ENCODE measurements at places on chromosomes 4 and X.

DNA sequence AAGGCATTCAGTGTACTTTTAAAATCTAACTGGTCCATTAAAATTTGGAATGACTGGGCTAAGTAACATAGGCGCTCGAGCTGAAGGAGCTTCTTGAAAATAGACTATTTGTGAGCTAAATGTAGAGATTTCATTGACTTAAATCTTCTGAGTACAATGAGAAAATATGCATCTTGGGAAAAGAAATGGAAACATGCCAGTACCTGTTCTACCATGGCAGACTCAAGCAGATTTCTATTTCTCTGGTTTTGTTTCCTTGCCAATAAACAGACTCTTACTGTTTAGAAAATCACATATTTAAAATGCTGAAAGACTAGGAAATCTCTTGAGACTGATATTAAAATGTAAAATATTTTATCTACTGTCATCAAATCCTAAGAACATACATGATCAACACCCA, 678.1 kb downstream of the FAT4 start:
- no peak for DNase-seq

DNA sequence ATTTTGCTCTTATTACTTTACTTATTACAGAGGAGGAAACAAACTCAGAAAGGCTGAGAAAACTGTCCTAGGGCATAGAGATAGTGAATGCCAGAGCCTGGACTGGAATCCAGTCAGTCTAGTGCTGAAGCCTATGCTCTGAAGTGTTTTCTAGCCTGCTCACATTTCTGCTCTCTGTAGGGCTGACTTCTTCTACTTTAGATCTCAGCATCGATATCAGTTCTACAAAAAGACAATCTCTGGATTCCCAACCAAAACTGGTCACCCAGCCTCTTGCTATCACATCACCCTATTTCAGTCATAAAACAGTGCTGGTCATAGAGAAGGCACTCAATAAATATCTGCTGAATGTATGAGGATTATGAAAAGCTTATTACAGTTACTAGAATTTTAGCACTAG, 87.2 kb downstream of the FAM13A start:
- DNase-seq, result no peak

DNA sequence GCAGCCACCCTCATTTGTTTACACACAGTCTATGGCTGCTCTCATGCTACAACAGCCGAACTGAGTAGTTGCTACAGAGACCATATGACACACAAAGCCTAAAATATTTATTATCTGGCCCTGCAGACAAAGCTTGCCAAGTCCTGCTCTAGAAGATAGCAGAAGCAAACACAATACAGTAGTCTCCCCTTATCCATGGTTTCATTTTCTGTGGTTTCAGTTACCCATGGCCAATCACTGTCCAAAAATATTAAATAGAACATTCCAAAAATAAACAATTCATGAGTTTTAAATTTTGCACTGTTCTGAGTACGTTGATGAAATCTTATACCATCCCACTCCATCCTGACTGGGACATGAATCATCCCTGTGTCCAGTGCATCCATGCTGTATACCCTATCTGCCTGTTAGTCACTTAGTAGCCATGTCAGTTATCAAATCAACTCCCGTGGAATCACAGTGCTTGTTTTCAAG, 40.2 kb upstream of the ZNF81 start:
- no peak for DNase-seq

DNA sequence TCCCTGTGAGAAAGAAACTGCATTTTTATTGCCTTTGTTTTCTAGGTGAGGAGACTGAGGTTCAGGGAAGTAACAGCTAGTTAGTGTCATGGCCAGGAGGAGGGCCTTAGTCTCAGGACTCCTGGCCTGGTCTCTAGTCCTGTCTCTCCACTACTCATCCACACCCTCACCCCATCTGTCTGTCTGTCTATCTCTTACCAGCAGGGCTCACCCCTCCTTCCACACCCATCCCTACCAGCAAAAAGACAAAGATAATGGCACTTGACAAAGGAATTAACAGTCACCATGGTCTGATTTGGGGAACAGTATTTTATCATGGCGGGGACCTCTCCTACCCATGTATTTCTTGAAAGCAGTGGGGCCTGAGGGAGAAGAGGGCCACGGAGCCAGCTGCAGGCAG, 125.8 kb downstream of the REPS2 start:
- no peak for DNase-seq

- DNase-seq, result no peak
Measured at GRCh38 chrX:40872351-40872750, 137.0 kb upstream of the MED14 start.

GRCh38 chr4:119597377-119597776, 31.2 kb downstream of the PDE5A start:
- no peak for DNase-seq

- DNase-seq, result no peak
Measured at GRCh38 chr4:128954941-128955340, 138.4 kb downstream of the SCLT1 start.

DNA sequence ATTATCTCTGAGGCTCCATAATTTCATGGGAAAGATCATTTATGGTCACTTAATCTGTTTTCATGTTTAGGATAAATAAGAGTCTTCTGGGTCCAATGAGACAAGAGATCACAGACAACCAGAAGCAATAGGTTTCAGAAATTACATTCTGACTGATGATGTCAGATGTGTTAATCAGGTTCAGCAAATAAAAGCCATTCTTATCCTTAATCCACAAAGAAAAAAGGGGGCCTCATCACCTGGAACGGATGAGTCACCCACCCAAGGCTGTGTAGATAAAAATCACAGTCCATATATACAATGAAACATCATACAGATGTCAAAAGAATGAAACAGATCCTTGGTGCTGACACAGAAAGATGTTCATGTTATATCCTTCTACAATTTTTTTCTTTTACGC, 36.6 kb downstream of the SYTL4 start:
- no peak for DNase-seq

- no peak for DNase-seq
Measured at GRCh38 chrX:56761167-56761566, 32.1 kb downstream of the NBDY start.

DNA sequence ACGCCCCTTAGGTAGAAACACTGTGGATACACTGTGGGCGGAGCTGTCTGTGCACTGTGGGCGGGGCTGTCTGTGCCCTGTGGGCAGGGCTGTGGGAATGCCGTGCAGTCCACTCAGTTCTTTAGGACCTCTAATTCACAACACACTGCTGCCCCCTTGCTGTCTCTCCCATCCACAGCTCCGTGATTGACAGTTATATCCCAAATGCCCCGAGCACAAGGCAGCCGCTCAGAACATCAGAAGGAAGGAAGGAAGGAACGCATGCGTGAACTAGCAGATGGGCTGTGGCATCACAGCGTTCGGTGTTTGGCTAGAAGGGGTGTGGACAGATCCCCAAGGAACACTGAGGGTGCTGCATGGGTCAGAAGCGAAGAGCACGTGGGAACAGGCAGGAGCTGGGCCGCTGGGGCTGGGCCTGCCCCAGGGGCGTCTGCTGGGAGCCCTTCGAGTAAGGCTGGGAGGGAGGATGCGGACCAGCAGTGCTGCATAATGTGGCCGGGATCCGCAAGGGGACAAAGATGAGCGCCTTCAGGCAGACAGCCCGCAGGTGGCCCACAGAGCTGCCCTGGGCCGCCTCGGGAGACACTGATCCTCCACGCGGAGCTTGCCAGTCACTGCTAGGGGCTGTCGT, 29.8 kb downstream of the ACOX3 start:
- no peak for DNase-seq

GRCh38 chr4:72505314-72505744, 63.7 kb downstream of the ADAMTS3 start:
- DNase-seq, result no peak

DNA sequence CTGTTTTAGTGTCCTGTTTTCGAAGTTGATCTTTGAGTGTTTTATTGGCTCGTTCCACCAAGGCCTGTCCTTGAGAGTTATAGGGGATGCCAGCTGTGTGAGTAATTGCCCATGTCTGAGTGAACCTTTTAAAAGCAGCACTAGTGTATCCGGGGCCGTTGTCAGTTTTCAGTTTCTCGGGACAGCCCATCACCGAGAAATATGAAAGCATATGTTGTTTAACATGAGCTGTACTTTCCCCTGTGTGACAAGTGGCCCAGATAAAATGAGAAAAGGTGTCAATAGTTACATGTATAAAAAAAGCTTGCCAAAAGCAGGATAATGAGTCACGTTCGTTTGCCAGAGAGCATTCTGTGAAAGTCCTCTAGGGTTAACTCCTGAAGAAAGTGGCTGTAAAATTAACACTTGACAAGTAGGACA, 48.6 kb upstream of the RASSF6 start:
- no peak for DNase-seq

DNA sequence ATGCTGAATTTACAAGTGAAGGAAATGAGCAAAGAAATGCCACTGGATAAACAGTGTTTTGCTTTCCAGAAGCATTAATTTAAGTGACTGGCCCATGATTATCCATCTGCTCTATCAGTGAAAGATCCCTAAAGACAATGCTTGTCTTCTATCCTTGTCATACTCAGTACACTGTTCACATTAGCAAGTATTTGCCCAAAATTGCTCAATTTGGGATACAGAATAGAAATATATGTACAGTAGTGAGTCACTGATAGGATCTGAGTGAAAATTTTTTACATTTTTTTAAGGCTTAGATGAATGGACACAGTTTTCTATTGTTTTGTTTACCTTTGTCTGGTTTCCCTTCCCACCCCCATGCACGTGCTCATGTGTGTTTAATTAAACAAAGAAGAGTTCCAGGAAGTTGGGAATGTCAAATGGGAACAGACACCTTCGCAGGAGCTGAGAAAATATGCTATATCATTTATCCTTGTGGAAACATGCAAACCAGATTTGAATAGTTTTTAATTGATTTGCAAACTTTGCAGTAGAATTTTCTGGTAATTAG, 656.3 kb downstream of the RPA4 start:
- DNase-seq, result no peak

DNA sequence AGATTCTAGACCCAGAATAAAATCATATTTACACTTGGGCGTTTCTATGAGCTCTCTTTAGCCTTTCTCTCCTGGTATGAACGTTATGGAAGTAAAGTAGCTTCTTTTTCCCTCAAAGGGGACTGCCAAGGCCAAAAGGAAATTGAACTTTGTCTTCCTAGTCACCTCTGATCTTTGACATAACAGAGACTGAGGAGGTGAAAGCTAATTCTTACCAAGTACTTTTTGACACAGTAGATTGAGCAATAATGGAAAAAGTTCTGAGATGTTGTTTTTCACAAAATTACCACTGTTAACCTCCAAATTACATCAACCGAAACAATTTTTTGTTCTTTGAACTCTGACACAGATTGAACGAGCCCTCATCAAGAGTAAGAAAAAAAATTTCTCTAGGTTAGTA, 318.4 kb downstream of the TEX13A start:
- DNase-seq, result no peak

DNA sequence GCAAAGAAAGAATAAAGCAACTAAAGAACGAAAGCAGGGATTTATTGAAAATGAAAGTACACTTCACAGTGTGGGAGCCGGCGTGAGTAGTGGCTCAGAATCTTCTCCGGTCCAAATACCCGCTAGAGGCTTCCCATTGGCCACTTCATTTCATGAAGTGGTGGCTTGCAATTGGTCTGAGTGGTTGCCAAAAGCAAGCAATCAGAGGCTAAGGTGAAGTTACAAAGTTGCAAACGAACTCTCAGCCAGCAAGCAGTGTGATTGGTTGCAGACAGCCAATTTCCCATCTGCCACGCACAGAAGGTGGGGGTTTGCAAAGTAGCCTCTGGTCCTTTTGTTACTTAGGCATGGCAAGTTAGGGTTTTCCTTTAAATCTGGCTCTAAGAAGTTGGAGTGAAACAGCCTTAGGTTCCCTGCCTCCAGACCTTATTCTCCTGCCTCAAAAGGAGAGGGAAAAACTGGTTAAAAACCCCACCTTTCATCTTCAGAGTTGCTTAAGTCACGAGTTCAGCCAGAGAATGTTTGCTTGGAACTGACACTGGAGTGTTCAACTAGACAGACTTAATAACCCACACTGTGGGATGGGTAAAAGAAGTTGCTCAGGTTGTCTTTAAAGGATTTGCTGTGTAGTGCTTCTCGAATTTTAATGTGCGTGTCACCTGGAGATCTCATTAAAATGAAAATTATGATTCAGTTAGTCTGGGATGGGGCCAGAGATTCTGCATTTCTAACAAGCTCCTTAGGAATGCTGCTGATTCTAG, 6.9 kb upstream of the CLOCK start:
- no peak for DNase-seq

DNA sequence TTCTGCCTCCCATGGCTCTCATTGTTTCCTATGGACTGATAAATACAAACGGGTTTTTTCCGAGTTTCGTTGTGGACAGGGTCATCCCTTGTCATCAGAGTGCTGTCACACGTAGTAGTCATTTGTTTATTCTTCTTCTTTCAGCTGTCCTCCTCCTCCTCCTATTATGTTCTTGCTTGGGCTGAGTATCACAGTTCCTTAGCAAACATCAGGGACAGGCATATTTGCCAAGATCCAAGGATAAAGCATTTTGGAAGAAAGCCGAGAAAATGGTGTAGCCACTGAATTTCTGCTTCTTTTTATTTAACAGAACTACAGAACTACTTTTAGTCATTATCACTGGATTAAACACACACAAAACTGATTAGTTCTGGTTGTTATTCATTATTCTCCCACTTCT, 167.9 kb downstream of the MAML3 start:
- no peak for DNase-seq

GRCh38 chr4:141348125-141348524, 127.4 kb downstream of the ZNF330 start:
- DNase-seq, result no peak

DNA sequence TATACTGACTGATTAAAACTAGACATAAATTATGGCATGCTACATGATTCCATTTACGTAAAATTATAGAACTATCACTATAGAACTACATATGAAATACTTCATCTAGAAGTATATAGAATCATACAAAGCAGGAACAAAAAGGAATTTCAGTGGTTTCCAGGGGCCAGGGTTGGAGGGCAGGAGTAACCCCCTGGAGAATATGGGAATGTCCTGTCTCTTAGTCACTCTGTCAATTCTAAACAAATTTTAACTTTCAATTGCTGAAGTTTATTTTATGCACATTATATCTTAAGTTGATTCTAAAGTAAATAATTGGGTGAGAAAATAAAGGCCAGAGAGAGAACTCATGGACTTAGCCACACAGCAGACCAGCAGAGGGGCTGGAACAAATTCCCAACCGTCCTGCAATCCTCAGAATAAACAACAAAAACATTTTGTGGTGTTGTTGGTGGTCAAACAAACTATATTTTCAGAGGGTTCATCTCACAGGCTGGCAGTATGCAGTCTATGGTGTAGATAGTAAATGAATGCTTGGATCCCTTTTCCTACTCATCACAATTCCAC, 476.9 kb upstream of the SLIT2 start:
- no peak for DNase-seq

- DNase-seq, result no peak
Measured at GRCh38 chrX:112081781-112082652, 559 bp downstream of the TRPC5 start.

- DNase-seq, result no peak
Measured at GRCh38 chrX:71514367-71515037, 18.4 kb upstream of the OGT start.

- no peak for DNase-seq
Measured at GRCh38 chr4:89056953-89057398, at the start of gene FAM13A. FAM13A (minus strand) TSS chr4:89057185; CDS start chr4:89056964, 221 bp downstream.
